HuH-7.5 (cell line): ENCODE measurements at places on chromosomes 6 and 20.

DNA sequence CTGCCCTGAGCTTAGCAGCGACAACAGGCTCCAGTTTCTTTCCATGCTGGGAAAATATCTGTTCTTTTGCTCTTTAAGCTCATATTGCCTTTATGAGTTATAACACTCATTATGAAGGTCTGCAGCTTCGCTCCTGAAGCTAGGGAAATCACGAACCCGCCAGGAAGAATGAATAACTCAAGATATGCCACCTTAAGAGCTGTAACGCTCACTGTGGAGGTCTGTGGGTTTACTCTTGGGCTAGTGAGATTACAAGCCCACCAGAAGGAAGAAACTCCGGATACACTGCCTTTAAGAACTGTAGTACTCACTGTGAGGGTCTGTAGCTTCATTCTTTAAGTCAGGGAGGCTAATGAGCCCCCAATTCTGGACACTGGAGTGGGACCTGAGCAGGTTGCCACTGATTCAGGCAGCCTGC, 3.0 kb upstream of the SSR1 start:
- DNase-seq: no peak

DNA sequence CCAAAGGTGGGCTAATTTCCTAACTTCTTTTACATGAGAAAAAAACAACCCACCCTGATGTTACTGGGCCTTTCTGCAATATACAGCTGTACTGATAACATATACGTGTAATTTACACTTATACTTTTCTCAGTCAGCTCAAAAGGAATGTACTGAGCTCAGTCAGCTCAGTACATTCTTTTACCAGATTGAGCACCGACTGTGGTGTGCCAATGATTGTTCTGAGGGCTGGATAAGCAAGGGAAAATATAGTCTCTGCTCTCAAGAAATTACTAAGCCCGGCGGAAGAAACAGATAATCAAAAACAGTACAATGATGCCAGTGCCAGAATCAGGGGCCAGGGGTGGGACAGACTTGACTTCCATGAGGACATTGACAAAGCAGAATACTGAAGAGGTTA, 10.0 kb upstream of the BLOC1S5 start:
- no peak for DNase-seq

DNA sequence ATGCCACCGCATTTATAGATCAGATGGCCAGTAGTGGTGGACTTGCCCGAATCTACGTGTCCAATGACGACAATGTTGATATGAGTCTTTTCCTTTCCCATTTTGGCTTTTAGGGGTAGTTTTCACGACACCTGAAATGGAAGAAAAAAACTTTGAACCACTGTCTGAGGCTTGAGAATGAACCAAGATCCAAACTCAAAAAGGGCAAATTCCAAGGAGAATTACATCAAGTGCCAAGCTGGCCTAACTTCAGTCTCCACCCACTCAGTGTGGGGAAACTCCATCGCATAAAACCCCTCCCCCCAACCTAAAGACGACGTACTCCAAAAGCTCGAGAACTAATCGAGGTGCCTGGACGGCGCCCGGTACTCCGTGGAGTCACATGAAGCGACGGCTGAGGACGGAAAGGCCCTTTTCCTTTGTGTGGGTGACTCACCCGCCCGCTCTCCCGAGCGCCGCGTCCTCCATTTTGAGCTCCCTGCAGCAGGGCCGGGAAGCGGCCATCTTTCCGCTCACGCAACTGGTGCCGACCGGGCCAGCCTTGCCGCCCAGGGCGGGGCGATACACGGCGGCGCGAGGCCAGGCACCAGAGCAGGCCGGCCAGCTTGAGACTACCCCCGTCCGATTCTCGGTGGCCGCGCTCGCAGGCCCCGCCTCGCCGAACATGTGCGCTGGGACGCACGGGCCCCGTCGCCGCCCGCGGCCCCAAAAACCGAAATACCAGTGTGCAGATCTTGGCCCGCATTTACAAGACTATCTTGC, 725 bp downstream of the EEF1A1 start:
- DNase-seq: peak; percentile 28

GRCh38 chr6:45645302-45645701, 267.6 kb upstream of the SUPT3H start:
- no peak for DNase-seq

DNA sequence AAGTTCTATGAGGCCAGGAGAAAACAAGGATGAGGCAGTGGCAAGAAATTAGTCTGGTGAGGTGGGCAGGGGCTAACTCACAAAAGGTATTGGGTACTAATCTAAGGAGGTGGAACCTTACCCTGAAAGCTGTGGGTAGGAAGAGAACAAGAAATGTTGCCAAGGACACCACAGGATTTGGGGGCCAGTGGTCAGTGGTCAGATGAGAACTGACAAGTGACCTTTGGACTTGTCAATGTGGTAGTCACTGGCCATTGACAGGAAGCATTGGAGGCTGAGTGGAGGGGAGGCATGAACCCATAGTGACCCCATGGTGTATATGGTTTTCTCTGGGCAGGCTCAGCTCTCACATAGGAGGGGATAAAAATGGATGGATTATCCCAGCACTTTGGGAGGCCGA, 25.3 kb upstream of the SMIM29 start:
- no peak for DNase-seq

DNA sequence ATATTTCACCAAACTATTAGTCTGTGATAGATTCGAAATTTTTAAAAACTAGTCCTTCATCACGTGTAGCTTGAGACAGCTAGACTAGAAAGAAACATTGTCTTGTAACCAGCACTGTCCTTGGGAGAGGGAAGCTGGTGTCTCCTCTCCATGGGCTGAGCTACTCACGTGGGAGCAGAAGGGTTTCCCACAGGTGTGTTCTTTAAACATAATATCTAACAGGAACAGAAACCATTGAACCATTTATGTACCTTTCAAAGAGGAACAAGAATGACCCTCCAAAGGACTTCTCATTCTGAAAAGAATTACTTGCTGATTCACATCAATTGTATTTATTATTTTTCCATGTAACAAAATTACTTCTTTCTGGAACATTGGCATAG, 72.4 kb upstream of the SYNJ2 start:
- DNase-seq: no peak

- DNase-seq: peak; percentile 18
Measured at GRCh38 chr6:146950351-146950835, 253.8 kb upstream of the STXBP5 start.
